ENCODE measurements at places on chromosomes 1 and 21.

DNA sequence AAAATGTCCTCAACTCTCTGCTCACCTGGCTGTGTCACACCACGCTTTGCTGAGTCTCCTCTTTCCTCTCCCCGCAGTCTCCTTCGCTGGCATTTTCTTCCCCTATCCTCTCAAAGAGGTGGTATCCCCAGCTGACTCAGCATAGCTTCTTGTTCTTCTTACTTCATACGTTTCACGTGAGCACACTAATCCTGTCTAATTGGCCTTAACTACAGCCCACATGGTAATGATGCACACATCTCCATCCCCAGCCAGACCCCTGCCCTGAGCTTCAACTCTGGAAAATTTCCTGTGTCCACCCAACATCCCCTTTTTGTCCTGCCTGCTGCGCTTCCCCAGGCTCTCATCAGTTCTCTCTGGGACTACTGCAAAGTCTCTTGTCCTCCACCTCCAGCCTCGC, 169.8 kb downstream of the TTLL7 start:
- no peak for DNase-seq

DNA sequence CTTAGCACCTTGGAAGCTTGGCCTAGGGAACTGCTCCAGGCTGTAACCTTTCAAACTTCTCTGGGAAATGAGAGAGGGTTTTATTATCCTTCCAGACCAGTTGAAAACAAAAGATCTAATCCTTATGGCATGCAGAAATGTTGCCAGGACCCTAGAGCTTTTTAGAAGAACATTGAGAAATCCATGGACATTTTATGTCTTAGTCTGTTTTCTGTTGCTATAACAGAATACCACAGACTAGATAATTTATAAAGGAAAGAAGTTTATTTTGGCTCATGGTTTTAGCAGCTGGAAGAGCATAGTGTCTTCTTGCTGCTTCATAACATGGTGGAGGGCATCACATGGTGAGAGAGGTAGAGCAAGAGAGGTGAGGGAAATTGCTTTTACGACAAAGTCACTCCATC, 25.8 kb downstream of the OSBPL9 start:
- peak; percentile 53 for DNase-seq

GRCh38 chr1:67732750-67733151, 47.8 kb downstream of the GADD45A start:
- DNase-seq = no peak

- no peak for DNase-seq
Measured at GRCh38 chr1:45216200-45216541, 9.8 kb upstream of the ZSWIM5 start.

DNA sequence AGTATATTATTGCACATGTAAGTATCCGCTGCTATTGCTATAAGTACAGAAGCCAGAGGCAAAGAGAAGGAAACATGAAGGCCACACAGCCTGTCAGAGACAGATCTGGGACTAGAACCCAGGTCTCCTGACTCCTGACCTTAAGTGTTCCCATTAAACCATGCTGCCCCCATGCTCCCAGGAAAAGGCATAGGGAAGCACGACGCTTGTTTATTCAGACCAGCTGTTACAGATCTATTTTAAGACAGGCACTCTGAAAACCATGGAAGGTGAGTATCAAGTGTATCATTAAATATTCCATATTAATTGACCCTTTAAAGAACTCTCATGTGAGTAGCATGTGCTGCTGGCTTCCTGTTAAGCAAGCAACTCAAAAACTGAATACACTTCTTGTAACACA, 11.4 kb downstream of the VAV3 start:
- no peak for DNase-seq

GRCh38 chr1:207970329-207971233, 59.7 kb upstream of the CD34 start:
- DNase-seq = no peak

DNA sequence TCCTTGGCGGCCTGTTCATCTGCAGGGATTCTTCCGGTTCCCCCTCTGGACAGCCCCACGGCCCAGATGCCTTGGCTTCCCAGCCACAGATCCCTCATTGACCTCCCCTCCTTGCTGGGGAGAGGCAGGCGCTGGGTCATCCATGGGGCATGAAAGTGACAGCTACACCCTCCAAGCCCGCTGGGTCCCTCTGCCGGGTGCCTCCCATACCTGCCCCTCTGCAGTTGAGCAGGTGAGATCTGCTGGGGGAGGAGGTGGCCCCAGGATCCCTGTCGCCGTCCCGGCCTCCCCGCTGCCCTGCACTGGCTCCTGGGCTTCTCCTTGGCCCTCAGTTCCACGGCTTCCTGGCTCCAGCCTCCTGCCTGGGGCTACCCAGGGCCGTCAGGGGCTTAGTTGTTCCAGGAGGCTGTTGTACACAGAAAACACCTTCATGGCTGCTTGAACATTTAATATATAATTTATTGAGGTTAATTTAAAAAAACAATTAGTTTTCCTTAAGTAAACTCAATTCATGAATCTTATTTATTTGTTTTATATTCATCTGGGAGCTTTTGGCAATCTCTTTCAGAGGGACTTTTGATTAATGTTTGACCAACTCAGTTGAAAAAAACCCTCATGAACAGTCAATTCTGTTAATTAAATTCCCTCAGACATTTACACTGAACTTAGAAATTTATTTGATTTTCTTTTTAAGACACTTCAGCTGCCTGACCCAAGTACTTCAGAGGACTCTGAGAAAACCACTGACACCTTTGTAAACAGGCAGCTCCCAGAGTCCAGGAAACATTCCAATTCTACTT, 67.6 kb upstream of the ABCG1 start:
- no peak for DNase-seq

GRCh38 chr1:36769886-36770830, 264.2 kb downstream of the GRIK3 start:
- DNase-seq = no peak

All from HFF-Myc (cell line).